HepG2 (cell line): ENCODE measurements at places on chromosomes 7 and 10.

GRCh38 chr7:107035446-107035845 is 9.1 kb upstream of the PRKAR2B start:
- DNase-seq, result no peak

DNA sequence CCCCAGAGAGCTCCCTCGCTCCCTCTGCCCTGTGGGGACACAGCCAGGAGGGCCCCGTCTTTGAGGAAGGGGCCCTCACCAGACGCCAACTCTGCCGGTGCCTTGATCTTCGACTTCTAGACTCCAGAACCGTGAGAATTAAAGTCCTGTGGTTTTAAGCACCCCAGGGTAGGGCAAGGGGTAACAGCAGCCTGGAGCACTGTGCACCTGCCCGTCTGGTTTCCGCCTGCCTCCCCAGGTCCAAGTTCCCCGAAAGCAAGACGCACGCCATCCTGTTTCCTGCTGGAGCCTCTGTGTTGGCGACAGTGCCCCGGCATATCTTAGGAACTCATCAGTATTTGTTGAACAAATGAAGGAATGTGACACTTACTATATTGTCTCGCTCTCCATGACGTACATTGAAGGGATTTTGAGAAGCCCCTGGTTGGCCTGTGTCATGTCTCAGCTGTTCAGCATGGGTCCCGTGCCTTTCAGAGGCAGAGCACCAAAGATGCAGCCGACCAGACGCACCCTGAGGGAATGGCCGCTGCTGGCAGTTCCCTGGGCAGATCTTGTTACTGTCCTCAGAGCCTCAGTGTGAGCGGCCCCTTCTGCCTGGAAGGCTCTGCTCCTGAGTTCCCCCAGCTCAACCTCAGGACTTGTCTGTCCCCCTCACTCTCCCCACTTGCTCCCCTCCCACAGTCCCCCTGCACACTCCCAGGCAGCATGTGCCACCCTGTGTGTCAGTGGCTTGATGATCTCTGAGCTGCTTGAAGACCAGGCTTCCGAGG is 226.2 kb downstream of the TCERG1L start:
- no peak for DNase-seq

GRCh38 chr10:89888321-89889070 is 187.1 kb downstream of the KIF20B start:
- DNase-seq, result no peak

- no peak for DNase-seq
Observed at GRCh38 chr10:104308439-104308903, 29.8 kb downstream of the ITPRIP start.

DNA sequence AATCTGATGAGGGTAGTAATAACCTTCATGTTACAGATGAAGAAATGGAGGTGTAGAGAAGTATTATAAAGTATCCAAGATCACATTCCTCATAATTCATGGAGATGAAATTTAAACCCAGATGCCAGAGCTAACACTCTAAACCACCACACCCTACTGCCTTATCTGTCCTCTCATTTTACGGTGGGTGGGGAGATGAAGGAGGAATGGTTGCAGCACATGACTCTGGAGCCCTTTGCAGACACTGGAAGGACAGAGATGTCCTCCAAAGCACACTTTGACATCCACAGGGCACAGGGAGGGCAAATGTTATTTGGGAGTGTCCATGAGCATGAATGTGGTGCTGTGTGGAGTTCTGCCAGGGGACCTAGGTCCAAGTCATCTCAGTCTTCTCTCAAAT is 1.1 kb downstream of the PLEKHS1 start:
- no peak for DNase-seq

- no peak for DNase-seq
Observed at GRCh38 chr7:124930655-124931597, 1.3 kb upstream of the POT1 start.

DNA sequence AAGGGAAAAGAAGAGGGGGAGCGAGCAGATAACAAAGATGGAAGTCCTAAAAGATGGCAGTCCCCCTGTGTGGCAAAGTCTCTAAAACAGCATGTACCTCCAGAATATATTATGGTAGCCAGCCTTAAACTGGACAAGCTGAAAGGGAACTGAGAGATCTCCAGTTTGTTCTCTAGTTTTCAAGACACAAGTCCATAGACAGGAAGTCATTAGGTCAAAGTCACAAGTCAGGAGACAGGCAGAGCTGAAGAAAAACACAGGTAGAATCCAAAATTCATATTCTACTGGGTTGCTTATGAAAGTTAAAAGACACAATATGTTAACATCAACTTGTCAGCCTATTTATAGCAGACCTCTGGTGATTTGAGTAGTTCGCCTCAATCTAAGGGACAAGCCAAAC is 38.7 kb downstream of the FAM107B start:
- DNase-seq, result no peak

GRCh38 chr7:68456469-68456868 is 1141.8 kb upstream of the AUTS2 start:
- DNase-seq, result no peak

DNA sequence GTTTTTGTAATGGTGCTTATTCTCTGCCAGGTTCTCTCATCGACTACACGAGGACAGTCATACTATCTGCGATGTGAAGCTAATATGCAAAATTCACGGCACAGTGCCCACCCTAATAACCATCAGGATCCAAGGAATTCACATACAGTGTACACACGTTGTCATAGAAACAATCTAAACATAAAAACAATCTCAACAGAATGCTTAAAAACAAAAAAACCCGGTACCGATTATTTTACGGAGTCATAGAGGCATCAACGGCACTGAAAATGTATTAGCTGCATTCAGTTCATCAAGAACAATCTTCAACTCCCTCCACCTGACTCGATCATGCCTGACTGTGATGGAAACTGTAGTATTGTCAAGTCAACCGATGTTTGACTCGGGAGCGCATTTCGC is 628 bp downstream of the MRPS33 start:
- no peak for DNase-seq

DNA sequence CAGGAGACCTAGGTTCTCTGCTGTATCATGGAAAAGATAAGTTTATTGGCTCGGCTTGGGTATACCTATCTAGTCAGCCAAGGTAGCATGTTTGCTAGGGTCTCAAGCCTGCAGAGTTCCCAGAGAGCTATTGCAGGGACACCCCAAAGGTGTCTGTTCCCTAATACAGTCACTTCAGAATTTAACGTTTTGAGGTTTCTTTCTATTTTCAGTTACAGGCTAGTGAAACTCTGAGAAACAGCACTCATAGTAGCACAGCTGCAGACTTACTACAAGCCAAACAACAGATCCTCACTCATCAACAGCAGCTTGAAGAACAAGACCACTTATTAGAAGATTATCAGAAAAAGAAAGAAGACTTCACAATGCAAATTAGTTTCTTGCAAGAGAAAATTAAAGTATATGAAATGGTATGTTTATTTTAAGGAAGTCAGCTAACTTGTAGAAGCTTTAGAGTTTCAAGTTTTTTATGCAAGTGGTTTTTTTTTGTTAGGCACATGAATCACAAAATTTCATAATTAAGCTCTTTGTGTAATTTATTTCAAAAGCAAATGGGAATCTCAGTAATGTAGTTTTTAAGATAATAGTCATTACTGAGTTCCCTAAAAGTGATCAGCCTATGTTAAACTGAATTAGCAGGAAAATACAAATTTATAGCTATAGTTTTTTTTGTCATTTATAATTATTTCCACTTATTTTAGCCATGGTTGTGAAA is 54.9 kb downstream of the AKAP9 start:
- no peak for DNase-seq

DNA sequence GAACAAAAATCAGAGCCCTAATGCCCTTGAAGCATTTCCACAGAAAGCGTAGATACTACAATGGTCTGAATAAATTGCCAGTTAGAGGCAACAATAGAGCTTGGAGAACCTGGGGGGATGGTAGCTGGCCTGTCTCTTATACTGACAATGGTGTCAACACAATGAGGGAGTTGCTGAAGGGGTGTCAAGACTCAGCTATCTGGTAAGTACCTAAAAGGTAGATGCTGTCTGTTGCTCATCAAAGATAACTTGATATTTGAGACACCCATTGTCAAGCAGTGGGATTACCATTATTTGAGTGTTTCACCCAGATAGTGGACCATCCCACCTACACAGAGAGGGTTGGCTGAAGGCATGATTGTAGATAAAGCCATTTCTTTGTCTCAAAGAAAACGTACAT is 72.8 kb downstream of the PDE1C start:
- no peak for DNase-seq

GRCh38 chr10:103703941-103704919 is 151.1 kb downstream of the SH3PXD2A start:
- DNase-seq, result no peak

DNA sequence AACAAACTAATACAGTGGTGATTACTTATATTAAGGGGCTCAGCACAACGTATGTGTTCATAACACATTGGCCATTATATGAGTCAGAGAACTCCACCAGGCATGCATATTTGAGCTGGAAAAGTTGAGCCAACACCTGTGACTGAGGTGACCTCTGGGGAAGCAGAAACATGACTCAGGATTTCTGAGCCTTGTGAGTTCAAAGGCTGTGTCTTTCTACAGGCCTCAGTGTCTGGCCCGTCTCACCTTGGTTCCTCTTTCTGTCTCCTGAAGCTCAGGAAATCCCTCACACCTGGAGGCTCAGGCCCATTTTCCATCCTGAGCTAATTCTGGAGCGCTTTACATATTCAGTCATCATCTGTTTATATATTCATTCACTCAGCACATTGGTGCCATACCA is 230.9 kb upstream of the AGK start:
- no peak for DNase-seq

DNA sequence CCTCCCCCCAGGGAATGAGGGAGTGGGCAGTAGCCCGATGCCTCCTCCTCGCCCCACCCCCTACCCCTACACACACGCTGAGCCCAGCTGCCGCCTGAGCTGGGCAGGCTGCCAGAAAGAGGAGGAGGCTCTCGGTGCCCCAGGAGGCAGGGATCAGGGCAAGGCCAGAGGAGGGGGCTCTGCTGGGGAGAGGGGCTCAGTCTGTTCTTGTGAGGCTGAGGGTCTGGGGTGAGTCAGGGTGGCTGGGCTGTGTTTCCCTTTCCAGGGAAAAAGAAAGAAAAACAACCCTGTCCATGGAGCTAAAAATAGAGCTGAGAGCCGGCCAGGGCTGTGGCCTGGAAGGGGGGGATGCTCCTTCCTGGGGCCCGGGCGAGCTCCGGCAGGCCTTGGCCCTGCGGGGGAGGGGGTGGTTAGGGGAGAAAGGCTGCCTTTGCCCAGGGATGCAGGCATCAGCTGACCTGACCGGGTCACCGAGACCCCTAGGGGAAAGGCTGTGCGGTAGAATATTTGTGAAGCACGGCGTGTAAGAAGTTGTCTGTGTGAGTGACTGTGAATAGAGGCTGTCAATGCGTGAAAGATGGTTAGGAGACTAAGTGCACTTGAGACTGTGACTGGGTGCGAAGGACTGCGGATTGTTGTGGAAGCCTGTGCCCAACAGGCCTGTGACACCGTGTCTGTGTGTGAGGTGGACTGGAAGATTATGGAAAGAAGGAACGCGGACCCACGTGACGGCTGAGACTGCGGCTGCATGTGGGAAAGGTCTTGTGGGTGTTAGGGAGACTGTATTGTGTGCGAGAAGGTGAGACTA is 1.2 kb upstream of the LZTS2 start:
- DNase-seq, result peak; percentile 78

DNA sequence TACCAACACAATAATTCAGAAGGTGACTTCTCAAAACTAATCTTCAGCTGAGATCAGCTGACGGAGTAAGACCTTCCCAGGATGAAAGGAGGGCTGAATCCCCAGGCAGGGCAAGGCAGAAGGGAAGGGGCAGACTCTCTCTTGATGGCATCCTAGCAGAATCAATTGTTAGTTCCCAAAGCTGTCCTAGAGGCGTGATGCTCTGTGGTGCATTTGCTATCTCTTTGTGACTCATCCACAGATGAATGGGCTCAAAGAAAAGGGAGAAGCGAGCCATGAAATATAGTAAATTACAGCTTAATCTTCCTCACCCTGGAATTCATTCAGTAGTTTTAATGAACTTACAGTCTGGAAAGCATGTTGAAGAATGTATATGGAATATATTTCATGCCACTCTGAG is 37.2 kb downstream of the PDE1C start:
- DNase-seq, result no peak

GRCh38 chr10:60916025-60916424 is 28.0 kb downstream of the RHOBTB1 start:
- no peak for DNase-seq

- DNase-seq, result no peak
Observed at GRCh38 chr10:86687750-86688149, 19.4 kb downstream of the LDB3 start.

- DNase-seq, result no peak
Observed at GRCh38 chr10:113322843-113323242, 230.0 kb upstream of the HABP2 start.

DNA sequence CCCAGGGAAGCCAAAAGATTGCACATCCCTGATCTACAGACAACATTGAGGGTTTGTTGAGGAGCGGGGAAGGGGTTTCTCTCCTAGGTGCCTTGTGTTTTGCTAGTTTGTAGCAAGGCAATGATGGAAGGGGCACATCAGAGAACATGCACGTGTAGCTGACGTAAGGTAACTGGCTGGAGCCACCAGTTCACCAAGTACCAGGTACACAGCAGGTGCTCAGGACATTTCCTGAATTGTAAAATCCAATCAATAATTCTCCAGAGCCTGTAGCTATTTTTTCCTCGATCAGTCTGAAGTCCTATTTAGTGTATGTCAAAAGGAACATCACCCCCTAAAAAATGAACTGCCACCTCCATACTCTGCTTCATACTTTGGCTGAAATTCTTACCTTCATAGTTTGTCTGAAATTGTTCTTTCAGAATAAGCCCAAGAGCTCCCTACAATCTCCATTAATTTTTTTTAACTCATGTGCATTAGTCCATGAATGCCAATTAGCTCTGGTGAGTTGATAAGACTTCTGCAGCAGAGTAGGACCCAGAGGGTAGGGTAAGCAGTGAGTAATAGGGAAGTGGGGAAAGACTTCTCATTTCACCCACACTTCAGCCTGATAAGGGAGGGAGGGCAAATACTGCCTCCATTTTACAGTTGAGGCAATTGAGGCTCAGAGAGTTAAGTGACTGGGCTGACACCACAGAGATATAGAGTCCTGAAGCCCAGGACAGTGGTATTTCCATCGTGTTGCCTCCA is 36.0 kb upstream of the SLC26A3 start:
- DNase-seq, result no peak

- DNase-seq, result peak; percentile 12
Observed at GRCh38 chr10:61164458-61165160, 220.6 kb upstream of the RHOBTB1 start.

DNA sequence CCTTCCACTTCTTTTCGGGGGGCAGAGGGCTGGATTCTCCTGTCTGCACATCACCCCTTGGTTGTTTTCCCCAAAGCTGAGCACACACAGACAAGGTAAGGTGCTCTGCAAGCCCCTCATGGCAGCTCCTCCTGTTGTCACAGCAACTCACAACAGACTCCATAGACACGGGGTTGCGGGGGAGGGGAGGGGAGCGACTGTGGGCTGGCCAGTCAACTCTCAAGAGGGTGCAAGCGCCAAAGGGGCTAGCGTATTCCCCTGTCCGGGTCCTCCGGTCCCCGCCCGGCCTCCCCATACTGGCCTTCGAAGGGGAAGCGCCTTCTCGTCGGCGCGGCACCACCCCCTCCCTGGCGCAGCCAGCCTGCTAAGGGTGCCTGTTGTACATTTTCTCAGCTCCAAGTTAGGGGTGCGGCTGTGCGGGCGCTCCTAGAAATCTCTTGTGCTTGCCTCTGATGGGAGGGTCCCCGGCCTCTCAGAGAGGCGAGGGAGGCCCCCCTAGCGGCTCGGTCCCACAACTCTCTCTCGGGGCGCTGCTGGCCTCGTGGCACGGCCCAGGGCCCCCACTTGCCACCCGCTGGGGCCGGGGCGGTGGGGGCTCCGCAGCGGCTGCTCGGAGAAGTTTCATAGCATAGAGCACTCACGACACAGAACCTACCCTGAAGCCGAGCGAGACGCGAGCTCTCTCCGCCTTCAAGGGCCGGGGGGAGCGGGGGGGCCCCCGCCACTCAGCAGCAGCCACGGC is 498 bp downstream of the RHOBTB1 start:
- DNase-seq, result peak; percentile 36
